ENCODE measurements at places on chromosomes 7 and 10. TPM values are rescaled to one million over a fixed set of nuclear protein-coding genes. Genes with fewer than 3 reads are reported as not detected.

DNA sequence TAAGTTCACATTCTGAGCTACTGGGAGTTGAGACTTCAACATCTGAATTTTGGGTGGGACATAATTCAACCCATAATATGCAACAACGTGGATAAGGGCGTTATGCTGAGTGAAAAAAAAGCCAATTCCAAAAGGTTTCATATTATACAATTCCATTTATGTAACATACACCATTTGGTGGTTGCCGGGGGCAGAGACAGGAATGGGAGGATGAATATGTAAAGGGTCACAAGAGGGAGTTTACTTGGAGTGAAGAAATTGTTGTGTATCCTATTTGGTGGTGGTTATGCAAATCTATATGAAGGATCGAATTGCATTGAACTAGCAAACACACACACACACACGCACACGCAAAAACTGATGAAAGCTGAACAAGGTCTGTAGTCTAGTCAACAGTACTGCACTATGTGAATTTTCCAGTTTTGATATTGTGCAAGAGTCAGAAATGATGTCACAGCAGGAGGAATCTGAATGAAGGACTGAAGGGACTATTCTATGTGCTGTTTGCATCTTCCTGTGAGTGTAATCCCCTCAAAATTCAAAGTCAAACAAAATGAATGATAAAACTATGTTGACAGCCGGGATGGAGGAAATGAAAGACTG, 249.2 kb upstream of the HABP2 start:
- DNase-seq = no peak

GRCh38 chr10:133013463-133013862, 71.1 kb upstream of the CFAP46 start:
- peak; percentile 53 for DNase-seq

GRCh38 chr7:87375662-87376435, 30.4 kb downstream of the CROT start:
- no peak for DNase-seq

GRCh38 chr7:33760834-33761233, 144.5 kb upstream of the BMPER start:
- DNase-seq = no peak

DNA sequence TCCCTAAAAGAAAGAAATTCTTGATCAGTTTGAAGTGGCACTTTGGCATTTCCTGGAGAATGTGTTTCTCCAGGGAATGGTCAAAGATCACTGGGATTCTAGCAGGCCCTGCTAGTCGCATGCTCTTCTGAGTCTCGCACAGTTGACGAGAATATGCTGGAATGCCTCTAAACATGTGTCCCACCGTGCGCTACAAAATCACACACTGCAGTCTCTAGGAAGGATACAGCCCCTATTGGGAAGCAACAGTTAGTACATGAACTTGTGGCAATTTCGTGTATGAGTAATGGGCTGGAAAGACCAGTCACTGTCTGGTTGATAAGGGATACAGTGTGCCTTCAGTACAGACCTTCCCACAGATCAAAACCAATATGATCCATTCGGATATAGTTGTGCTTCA, 257.9 kb downstream of the PRPF18 start:
- no peak for DNase-seq

- no peak for DNase-seq
Observed at GRCh38 chr10:113176652-113177155, 226.7 kb downstream of the TCF7L2 start.

DNA sequence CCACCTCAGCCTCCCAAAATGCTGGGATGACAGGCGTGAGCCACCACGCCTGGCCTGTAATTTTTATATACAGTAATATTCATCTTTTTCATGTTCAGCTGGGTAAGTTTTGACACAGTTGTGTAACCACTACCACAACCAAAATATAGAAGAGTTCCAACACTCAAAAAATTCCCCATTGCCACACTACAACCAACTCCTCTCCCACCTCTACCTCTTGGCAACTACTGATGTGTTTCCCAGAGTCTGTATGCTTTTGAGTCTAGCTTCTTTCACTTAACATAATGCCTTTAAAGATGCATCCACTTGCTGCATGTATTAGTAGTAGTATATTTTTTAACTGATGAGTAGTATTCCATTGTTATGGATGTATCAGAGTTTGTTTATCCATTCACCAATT, 90.7 kb downstream of the SRPK2 start:
- DNase-seq = no peak

DNA sequence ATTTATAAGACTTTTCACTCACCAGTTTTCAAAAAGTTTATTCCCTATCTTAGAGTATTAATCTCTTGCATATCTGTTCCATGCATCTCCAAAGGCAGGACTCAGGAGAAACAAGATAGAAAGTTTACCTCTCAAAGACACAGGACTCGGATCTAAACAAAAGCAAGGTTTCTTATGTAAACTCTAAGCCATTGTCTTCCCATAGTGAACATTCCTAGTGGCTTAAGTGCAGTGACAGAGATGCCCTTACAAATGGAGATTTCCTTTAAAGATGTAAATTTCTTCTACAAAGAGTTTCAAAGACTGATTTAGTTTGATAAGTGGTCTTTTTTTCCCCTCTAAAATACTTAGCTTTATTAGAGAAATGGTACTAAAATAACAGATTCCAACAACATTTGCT, 209.8 kb downstream of the ACTR3B start:
- no peak for DNase-seq

DNA sequence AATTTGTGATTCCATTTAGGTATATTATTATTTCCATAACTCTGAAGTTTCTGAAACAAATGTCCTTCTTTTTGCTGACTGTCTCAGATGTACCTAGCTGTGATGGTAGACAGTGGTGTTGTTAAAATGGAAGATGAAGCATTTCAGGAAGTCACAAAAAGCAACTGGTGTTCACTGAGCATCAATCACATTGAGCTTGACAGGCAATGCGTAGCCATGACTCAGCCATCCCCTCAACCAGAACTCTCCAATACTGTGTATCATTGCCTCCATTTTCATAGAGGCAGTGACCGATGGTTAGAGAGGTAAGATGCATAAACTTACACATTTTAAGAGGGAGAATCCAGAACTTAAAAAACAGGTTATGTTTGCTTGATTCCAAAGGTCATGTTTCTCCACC, 434.0 kb downstream of the INHBA start:
- no peak for DNase-seq

DNA sequence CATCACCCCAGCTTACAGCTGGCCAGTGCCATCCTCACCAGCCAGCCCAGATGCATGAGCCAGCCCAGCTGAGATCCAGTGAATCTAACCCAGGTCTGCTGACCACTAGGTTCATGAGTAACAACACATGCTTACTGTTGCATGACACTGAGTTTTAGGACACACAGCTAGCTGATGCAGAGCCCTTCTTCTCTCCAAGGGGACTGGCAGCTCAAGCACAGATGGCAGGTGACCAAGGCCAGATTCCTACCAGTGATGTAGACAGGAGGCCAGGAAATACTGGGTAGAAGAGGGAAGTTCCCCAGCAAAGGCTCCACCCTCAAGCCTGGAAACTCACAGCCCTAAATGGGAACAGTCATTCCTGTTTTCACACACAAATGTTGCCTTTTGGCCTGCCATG, 236.6 kb downstream of the GRID1 start:
- no peak for DNase-seq

DNA sequence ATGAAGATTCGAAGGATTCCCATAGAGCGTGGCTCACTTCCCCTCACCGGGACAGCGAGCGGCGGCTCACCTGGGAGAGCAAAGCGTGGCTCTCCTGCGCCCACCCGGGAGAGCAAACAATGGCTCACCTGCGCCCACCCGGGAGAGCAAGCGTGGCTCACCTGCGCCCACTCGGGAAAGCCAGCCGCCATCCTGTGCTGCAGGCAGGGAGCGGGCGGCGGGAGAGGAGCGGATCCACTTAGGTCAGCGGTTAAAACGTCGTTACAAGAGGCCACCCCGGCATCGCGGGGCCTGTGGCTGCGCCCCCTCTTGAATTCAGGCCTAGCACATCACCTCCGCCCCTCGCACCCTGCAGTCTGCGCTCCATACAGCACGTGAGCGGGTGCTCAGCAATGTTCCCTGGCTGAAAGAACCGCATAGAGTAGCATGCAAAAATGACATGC, 461 bp upstream of the FIGNL1 start:
- DNase-seq = no peak

GRCh38 chr7:3598854-3599253, 297.8 kb downstream of the SDK1 start:
- no peak for DNase-seq

GRCh38 chr7:131076711-131077181, 250.9 kb upstream of the MKLN1 start:
- DNase-seq = no peak

DNA sequence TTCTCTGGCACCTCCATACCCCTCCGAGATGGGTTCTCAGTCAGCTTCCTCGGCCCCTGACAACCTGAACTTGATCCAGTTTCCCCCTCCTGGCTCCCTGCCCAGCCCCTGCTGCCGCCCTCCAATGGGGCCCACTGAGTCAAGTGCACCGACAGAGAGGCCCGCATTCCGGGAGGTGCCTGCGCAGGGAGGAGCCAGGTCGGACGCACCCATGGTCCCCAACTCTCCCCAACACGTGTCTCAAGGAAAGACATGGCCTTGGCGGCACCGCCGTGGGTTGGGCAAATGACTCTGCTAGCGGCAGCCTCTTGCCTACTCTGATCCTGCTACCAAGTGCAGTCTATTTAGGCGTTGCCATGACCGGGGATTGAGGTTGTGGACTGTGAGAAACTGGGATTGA, 275.3 kb downstream of the SNX13 start:
- no peak for DNase-seq

GRCh38 chr10:115063701-115064658, 29.2 kb upstream of the ATRNL1 start:
- DNase-seq = no peak

DNA sequence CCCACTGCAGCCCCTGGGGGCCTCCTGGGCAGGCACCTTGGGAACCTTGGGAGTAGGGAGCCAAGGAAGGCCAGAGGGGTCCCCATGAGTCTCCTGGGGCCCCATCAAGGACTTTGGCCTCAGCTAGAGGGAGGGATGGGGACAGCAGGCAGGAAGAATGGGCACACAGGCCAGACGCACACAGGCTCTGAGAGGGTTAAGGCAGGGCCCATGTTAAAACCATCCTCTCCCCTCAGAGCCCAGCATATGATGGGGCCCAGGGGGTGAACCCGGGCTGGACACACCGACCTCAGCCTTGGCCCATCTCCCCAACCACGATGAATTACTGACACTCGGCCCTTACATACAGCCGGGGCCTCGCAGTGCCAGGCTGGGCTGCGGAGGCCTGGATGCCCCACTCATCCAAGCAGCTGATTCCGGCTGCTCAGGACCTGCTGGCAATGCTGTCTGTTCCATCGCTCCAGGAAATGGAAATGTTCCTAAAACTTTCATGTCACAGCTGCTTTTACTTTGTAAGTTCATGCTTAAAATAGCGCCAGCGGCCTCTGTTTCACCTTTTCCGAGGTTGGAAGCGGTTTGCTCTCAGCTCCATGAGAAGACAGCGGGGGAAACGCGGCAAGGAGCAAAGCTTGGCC, 17.3 kb upstream of the INPP5A start:
- DNase-seq = no peak

DNA sequence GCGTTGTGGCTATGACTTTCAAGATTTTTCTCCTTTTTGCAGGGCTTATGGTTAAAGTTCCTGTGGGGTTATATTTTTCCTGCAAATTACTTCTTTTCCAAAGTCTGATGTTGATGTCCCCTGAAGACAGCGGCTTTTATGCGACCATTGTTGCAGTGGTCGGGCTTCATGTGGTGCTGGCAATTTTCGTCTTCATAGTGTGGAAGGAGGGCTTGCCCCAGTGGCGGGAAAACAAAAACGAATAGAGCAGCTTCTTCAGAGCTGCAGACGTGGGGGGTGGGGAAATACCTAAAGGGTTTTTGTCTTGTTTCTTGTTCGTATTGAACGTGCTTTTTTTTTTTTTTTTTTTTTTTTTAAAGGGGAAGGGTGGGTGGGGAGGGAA, 53.8 kb downstream of the MCMBP start:
- no peak for DNase-seq

- no peak for DNase-seq
Observed at GRCh38 chr10:129380279-129380678, 86.8 kb upstream of the MGMT start.

The CTNNA3 gene
- total RNA-seq = not detected

The HSPA14 gene
- total RNA-seq = 21.6 TPM

The SPOCK2 gene
- total RNA-seq = 0.34 TPM

The CYP26A1 gene
- 2.1 TPM for total RNA-seq

The PIK3CG gene
- total RNA-seq = 2.9 TPM

The CROT gene
- total RNA-seq = 2.6 TPM

The AMZ1 gene
- total RNA-seq = not detected

The AGBL3 gene
- total RNA-seq = 0.18 TPM

All from HT-29 (cell line).